ENCODE measurements at places on chromosomes 16 and 17. TPM values are rescaled to one million over a fixed set of nuclear protein-coding genes. Genes with fewer than 3 reads are reported as not detected.
A peak's percentile ranks its signal among the peaks of the same experiment; 100 is the strongest.

The ABCC12 gene
- not detected for total RNA-seq

The KRTAP4-8 gene
- total RNA-seq = not detected

The TMC8 gene
- total RNA-seq = 8.4 TPM

The CYGB gene
- total RNA-seq = 55.6 TPM

The SLFN14 gene
- not detected for total RNA-seq

- DNase-seq = no peak
Observed at GRCh38 chr17:50615828-50616227, 18.9 kb upstream of the ABCC3 start.

- peak; percentile 82 for DNase-seq
Observed at GRCh38 chr16:49464877-49465504, 91.4 kb downstream of the C16orf78 start.

- no peak for DNase-seq
Observed at GRCh38 chr16:23269248-23269953, 32.7 kb upstream of the SCNN1B start.

DNA sequence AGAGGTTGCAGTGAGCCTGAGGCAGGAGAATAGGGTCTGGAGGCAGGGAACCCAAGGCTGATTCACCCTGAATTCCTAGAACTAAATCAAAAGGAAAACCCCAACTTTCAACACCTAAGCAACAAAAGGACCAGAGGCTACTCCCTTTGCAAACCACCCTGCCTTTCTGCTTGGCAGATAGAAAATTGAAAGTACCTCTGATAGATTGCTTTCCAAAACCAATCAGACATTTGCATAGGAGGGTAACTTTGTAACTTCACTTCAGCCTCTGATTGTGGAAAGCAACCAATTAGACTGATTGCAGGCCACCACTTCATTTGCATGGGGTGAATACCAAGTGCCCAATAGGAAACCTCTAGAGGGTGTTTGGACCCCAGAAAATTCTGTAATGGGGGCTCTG is 10.9 kb upstream of the TMEM98 start:
- DNase-seq = no peak

DNA sequence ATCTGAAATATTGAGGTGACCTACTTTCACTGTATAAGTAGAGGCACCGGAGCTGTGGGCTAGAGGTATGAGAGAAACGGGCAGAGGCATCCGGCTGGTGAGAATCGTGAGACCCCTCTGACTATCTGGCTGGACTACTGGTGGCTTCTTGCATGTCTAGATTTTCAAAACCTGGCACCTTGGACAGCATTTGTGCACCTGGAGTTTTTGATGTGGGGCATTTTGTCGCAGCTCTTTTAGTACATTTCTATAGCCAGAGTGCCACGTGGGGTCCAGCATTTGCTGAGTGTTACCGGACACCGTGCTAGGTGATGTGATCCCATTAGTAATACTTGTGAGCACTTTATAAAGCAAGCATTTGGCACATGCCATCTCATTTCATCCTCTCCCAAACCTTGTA is 32.6 kb upstream of the SHISA9 start:
- no peak for DNase-seq

DNA sequence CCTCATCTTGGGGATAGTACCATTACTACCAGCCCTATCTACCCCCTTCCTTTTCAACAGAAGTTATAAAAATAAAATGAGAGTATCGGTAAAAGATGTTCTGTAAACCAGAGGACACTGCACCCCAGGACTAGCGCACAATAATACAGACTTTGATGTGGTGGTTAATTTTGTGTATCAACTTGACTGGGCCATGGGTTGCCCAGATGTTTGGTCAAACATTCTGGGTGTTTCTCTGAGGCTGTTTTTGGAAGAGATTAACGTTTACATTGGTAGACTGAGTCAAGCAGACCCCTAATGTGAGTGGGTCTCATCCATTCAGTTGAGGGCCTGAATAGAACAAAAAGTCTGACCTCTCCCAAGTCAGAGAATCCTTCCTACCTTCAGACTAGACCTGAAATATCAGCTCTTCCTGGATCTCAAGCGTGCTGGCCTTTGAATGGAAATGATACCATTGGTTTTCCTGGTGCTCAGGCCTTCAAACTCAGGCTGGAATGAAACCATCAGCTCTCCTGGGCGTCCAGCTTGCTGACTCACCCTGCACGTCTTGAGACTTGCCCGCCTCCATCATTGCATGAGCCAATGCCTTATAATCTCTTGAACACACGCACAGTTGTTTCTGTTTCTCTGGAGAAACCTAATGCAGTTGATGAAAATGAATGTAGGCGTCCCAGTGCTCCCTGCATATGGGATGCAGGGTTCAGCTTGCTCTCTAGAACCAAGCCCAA is 10.1 kb downstream of the MRM1 start:
- no peak for DNase-seq

- no peak for DNase-seq
Observed at GRCh38 chr16:3597676-3598075, 13.7 kb downstream of the SLX4 start.

GRCh38 chr17:41419716-41420115 is 4.7 kb downstream of the KRT37 start:
- DNase-seq = no peak

DNA sequence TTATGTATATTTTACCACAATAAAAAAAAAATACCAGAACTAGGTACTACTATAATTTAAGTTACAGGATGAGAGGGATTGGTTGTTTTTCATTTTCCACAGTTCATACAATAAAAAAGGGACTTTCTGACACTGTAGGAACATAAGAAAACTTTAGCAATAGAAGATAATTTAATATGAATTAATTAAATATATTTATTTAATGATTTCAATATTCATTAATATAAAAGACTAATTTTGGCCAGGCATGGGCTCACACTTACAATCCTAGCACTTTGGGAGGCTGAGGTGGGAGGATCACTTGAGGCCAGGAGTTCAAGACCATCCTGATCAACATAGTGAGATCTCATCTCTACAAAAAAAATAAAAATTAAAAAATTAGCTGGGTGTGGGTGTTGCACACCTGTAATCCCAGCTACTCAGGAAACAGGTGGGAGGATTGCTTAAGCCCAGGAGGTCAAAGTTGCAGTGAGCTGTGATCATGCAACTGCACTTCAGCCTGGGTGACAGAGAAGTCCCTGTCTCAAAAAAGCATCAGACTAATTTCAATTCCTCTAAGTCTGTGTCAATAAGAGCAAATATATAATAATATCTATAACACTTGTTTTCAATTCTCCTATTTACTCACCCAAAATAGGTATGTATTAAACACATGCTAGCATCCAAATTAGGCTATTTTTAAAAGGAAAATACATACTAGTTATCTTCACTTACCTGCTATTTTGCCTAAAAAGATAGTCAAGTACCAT is 79.6 kb downstream of the BRIP1 start:
- no peak for DNase-seq

GRCh38 chr16:81324808-81325207 is 10.0 kb downstream of the GAN start:
- DNase-seq = no peak
